ENCODE measurements at places on chromosomes 4 and X.

- DNase-seq, result no peak
These were observed 313.1 kb upstream of the TACR3 start for GRCh38 chr4:104032896-104033295.

- DNase-seq, result no peak
These were observed 9.6 kb upstream of the MRPL1 start for GRCh38 chr4:77852892-77853495.

DNA sequence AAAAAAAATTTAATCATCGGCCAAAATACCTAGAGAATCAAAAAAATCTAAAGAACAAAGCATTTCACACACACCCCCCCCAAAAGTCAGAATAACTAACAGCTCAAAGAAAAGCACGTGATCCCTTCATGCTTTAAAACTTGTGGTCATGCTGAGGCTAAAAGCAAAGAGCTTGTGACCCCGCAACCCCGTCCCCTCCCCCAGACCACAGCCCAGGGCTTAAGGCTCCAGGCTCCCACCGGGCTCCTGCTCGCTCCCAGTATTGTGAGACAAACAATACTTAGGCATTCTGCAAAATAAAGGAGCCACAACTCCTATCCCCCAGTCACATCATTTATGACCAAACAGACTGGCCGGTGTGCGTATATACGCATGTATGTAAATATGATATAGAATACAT is 62.1 kb upstream of the CCDC160 start:
- DNase-seq, result no peak

DNA sequence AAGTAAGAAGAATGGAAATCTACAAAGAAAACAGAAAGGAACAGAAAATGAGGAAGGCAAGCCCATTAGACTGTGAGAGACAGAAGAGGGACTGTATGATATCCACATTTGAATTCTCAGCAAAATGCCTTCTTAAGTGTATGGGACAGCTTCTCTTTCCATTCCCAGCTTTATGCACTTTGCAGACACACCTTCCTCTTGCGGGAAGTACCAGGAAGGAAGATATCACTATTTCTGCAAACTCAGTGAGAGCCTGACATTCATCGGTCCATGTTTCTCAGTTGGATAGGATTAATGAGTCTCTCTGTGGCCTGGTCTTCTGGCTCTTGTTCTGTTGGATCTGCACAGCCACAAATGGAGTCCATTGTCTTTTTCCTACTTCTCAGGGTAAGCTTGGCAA is 31.6 kb upstream of the DHX15 start:
- no peak for DNase-seq

- DNase-seq, result no peak
These were observed 8.0 kb downstream of the NUDT6 start for GRCh38 chr4:122914292-122914904.

DNA sequence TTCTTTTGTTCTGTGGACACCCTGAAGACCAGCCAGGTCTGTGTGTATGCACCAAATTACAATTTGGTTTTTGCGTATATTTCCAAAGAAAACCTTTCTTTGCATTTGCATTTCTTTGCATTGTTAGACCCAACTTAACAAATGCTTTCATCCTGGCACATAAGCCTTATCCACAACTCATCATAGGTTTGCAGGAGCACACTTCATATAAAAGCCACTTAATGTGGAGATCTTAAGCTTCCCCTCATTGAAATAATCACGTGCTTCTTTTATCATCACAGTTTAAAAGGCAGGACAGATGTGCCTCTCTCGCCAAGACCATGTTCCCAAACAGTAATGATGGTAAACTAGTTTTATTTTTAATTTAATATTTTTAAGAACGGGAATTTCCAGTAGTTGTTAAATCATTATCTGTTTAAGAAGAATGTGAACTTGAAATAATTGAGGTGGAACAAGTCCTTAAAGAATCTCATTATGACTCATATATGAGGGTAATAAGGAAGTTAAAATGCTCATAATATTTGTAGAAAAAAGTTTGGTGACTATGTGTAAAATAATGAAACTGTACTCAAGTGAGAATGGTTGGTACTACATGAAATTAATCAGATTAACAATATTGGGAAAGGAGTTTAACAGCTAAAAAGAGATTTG is 65.5 kb downstream of the GLRA3 start:
- no peak for DNase-seq

DNA sequence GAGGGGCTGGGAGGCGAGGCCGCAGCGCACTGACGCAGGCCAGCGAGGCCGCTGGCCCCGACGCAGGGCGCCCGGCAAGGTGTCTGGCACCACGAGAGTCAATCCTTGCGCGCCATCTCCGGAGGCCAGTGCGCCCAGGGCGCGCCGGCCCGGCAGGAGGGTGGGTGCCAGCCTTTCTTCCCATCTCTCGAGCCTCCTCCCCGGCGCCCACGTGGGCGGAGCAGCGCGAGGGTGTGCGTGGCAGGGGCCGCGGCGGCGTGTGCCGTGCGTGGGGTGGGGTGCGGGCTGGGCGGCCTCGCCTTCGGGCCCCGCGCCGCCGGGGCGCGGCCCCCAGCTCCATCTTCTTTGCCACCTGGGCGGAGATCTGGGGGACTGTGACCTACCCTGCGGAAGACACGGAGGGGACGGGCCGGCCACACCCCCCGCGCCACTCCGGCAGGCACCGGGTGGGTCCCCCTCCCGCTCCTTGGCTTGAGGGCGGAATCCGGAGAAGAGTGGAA is 877 bp downstream of the JAKMIP1 start:
- DNase-seq, result no peak

DNA sequence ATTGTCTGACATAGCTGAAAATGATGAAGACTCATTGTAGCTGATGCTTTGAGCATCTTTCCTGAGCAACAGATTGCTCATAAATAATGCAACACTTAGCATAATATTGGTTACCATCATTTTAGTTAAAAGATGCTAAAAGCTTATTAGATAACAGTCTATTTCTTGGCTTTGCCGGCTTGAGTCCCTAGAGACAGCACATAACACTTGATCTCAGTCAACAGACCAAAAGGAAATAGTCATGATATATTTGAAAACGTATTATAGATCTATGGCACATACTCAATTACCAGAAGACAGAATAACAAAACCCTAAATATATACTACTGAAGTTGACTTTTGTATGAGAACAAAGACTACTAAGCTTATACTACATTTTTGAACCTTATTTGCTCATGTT is 846.7 kb upstream of the EPHA5 start:
- DNase-seq, result no peak

GRCh38 chr4:164876700-164877324 is at the start of gene APELA:
APELA (plus strand) TSS chr4:164877178; CDS start chr4:164877332, 154 bp downstream.
- no peak for DNase-seq

- DNase-seq, result no peak
These were observed 186.5 kb downstream of the BANK1 start for GRCh38 chr4:101977076-101977475.

DNA sequence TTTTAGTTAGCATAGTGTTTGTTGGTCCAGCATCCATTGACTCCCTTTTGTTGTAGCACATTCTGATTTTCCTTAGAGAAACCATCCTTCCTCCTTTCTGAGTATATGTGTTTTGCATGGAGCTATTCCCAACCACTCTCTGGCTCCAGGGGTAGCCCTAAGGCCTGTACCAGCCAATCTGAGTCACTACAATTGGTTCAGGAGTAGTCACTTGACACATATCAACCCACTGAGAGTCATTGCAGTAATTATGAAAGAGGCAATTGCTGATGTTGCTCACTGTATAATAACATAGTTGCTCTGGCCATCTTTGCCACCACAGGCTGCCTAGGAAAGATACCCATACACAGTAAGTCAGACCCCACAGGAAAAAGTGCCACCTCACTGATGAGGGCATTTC is 71.2 kb upstream of the GRID2 start:
- no peak for DNase-seq

DNA sequence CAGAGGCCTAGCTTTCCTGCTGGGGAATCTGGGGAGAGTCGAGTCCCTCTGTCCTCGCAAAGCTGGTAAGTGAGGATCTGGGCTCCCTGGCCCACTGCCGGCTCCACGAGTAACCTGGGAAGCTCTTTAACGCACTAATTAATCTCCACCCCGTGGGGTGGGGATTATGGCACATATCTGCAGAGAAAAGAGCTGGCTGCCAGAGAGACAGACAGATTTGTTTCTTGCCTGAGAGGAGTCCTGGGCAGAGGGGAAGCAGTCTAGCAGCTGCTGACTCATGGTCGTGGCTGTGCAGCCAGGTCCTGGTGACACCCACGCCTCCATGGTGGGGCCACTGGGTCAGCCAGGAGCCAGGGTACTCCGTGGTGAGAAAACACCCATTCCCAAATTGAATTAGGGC is 14.0 kb downstream of the SORCS2 start:
- DNase-seq, result no peak

DNA sequence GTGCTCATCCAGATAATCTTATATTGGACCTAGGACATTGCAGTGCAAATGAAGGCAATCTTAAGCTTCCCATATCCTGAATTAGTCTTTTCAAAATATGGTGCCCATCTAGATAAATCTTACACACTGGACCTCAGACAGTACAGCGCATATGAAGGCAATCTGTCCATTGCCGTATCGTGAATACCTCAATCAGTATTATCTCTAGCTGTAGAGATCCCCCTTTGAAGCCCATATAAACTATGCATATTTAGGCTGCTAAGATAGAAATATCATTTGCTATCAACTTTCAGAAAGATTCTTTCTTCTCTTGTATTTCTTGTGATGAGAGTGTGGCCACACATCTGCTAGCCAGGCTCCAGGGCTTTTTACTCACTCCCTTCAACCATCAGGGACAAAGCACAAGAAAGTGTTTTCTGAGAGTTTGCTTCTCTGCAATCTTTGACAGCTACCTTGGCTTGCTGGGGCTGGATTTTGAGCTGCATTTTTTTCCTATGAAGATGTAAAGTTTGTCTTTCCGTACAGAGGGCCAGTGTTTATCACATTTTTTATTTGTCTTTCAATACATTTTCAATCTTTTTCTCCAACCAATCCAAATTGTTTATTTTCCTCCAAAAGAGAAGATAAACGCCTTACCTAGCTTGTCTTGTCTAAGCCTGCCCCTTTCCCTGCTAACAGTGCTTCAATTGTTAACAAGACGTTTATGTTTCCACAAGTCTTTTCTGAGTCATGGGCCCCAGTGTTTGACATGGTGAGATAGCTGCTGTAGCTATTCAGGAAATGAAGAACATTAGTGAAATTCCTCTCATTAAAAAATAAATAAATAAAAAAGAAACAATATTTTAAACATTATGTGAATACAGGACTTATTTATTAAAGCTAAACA is 57.6 kb upstream of the FAT1 start:
- DNase-seq, result no peak

GRCh38 chr4:184664445-184665210 is 15.1 kb downstream of the PRIMPOL start:
- no peak for DNase-seq

- no peak for DNase-seq
These were observed 198.9 kb downstream of the MID1IP1 start for GRCh38 chrX:38999967-39000745.

- DNase-seq, result no peak
These were observed 37.9 kb downstream of the SGMS2 start for GRCh38 chr4:107862658-107863057.

DNA sequence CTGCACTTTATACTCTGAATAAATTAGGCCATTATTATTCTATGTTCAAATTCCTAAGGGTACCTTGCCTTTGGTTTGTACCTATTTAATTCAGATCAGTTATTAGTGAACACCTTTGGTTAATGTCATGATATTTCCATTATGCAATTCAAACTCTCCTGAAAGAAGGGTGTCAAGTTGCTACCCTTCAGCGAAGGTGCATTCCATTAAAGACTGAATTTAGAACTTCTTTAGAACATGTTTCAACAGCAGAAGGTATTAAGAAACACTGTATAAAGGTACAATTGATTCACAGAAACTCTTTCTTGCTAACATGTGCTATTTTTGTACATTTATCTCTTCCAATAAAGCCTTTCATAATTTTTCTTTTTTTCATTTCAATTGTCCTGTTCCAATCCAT is 1545.4 kb upstream of the PCDH10 start:
- no peak for DNase-seq

DNA sequence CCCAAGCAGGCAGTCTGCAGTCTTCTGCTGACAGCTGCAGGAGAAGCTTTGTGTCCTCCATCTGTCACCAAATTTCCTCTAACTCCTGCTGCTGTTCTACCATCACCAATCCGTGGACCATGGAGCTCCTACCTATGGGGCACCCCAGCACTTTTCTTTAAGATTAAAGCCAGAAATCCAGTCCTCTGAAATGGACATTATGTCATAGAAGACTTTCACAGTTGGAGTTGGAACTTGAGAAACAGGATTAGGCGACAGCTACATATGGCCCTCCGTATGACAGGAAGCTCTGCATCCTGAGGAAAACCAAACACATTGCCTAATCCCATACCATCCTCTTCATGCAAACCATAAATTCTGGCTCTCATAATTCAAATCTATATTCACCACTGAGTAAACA is 470.6 kb upstream of the GALNTL6 start:
- no peak for DNase-seq

- DNase-seq, result no peak
These were observed 32.6 kb upstream of the SPON2 start for GRCh38 chr4:1204828-1205585.

- DNase-seq, result no peak
These were observed 79.9 kb downstream of the AMOT start for GRCh38 chrX:112760697-112761096.

GRCh38 chrX:155888139-155888538 is 7.0 kb downstream of the VAMP7 start:
- no peak for DNase-seq

GRCh38 chrX:73214426-73215094 is at the start of gene NAP1L2:
NAP1L2 (minus strand) TSS chrX:73214851; CDS start chrX:73214492, 359 bp downstream.
- no peak for DNase-seq

DNA sequence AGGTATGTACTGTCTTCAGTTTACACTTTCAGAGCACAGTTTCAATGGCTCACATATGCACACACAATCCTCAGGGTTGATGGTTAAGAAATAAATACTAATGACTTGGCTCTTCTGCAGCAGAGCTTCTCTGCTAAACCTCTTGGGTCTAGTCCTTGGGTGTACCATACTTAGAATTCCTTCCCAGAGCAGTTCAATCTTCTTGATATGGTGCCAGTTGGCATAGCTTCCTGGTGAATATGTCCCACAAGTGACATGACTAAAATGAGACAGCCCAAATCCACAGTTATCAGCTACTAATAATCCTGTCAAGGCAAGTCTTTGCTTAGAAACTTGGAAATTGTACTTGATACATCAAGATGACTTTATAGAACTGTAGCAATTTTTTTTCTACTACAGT is 654.4 kb downstream of the IQCM start:
- no peak for DNase-seq

GRCh38 chr4:8546766-8547107 is 33.5 kb upstream of the GPR78 start:
- DNase-seq, result no peak

DNA sequence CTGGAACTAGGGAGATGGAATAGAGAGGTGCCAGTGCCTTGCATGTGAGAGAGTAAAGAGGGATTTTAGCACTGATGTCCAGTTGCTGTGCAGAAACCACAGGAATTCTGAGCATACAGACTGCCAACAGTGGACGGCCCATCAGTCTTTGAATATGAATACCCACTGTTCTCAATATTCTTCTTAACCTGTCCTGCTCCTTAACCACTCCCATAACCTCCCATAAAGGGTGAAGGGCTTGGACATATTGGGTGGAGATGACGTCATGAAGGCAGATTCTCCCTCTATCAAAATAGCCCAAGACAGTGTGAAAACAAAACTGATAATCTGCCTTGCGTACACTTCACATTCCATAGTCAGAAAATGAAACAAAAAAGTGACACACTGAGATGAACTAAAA is 1313.7 kb upstream of the PABPC4L start:
- DNase-seq, result no peak

Data from stimulated activated CD8-positive, alpha-beta memory T cell treated with anti-CD3 and anti-CD28 coated beads, Interleukin-4, amount 100 ng/mL, for 1 hour (primary cell).